ENCODE measurements at places on chromosomes 16 and 17.
A peak's percentile ranks its signal among the peaks of the same experiment; 100 is the strongest.

- DNase-seq = no peak
Observed at GRCh38 chr17:859824-860195, 77.7 kb downstream of the MRM3 start.

GRCh38 chr17:79075446-79075750 lies 774 bp downstream of the ENGASE start:
- no peak for DNase-seq

GRCh38 chr16:57648581-57649442 lies 19.3 kb upstream of the ADGRG3 start:
- peak; percentile 82 for DNase-seq

DNA sequence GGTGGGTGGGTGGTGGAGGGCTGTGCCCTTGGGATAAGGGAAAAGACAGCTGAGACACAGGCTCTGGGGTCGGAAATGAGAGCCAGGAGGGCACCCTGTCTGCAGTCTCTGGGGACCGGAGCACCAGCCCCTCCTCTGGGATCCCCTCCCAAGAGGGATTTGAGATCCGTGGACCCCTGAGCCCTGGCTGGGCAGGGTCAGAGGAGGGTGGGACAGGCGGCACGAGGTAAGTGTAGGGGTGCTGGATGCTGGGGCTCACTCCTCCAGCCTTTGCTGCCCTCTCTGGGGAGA lies 425 bp downstream of the SGSH start:
- no peak for DNase-seq

DNA sequence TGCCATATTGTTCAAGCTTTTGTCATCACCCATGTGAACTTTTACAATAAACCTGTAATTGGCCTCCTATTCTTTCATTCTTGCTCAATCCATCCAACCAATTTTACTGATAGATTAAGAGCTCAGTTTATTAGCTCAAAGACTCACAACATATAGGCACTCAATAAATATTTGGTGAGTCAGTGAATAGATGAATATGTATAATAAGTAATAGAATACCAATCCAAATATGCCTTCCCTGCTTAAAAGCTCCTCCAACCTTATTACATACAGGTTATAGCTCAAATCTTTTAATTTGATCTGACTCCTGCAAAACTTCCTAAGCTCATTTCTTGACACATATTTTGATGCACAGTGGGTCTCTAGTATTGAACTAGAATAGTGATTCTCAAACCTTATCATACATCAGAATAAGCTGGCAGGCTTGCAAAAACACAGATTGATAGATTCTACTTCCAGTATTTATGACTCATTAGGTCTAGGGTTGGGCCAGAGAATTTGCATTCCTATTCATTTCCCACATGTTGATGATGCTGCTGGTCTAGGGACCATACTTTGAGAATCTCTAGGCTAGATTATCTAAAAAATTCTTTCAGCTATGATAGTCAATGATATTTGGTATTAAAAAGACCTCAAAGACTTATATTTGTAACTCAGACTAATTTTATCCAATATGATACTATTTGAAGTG lies 114.4 kb downstream of the PCTP start:
- no peak for DNase-seq

DNA sequence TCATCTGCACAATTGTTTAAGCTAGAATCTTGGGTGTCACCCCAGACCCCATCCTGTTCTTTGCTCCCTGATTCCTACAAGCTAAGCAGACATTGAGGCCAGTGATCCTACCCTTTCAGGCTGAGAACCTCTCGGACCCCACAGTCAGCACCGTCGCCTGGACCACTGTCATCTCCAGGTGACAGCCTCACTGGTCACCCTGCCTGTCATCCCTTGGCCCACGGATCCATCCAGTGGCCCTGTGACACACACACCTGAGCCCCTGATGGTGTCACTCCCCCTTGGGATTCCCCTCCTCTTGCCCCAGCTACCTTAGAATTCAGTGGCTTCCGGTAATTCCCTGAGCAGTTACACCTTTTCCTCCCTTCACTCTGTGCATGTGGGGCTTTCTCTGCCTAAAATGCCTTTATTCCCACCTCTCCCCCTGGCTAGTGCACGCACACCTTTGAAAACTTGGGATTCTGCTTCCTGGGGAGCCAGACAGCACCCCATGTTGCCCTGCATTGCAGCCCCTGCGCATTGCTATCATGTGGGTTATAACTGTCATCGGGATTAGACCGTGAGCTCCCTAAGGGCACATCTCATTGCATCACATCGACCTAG lies 3.0 kb downstream of the C16orf86 start:
- DNase-seq = no peak

GRCh38 chr17:73189417-73190099 lies 3.3 kb upstream of the COG1 start:
- no peak for DNase-seq

GRCh38 chr16:49458656-49459445 lies 85.2 kb downstream of the C16orf78 start:
- DNase-seq = peak; percentile 8

GRCh38 chr17:13306310-13306962 lies 288.6 kb upstream of the ELAC2 start:
- DNase-seq = no peak

DNA sequence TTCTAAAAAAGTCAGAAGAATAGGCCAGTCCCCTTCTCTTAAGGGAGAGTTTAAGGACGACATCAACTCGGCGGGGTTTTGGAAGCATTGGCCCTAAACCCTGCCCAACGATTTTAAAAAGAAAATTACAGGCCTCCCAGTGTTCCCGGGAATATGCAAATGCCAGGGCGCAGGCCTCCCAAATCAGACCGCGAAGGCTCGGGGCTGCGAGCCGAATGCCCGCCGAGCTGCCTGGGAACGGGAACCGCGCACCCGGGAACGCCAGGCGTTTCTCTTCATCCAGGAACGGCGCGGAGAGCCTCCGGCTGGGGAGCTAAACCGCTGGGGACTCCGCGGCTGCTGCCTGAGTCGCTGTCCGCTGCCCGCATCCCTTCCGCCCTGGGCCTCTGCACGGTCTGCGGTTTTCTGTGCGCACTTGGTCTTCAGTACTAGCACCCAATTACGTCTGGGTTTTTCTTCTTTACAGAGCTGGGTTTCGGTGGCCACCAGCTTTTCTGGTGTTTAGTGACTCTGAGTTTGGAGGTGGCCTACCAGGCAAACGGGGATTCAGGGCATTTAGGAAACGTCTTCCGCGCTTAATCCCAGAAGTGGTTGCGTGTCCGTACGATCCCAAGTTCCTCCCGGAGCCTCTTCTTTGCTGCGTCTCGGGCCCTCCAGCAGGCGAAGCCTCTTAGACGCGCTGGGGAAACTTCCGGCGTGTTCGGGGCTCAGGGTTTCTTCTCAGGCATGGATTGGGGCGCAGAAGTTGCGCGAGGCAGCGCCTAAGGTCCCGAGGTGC lies 5.7 kb downstream of the IRX5 start:
- DNase-seq = no peak

- no peak for DNase-seq
Observed at GRCh38 chr16:15055141-15056053, 477 bp downstream of the NTAN1 start.

GRCh38 chr17:55166506-55166905 lies 98.3 kb upstream of the HLF start:
- no peak for DNase-seq

GRCh38 chr17:10871914-10872313 lies 34.0 kb upstream of the PIRT start:
- no peak for DNase-seq

- no peak for DNase-seq
Observed at GRCh38 chr17:28967221-28968135, 16.2 kb upstream of the PHF12 start.

DNA sequence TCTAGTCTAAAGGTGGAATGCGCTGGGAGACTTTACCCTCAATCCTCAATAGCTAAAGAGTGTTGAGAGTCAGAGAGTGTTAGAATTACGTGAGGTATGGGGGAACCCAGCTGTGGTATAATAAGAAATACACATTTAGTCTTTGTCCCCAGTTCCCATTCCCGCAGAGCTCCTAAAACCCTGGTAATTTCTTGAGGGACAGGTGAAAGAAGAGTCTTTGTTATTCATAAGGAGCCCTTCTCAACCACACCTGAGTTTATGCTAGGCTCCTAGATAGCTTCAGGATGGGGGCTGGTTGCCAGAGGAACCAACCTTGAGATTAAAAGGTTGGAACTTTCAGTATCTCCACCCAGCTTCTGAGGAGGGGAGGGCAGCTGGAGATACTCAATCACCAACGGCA lies 5.8 kb downstream of the ZNF18 start:
- DNase-seq = no peak

GRCh38 chr17:72176516-72176851 lies 55.7 kb downstream of the SOX9 start:
- no peak for DNase-seq

Measured in omental fat pad (tissue), 4 donors.